ENCODE measurements at places on chromosomes 5 and 9.
A peak's percentile ranks its signal among the peaks of the same experiment; 100 is the strongest.

DNA sequence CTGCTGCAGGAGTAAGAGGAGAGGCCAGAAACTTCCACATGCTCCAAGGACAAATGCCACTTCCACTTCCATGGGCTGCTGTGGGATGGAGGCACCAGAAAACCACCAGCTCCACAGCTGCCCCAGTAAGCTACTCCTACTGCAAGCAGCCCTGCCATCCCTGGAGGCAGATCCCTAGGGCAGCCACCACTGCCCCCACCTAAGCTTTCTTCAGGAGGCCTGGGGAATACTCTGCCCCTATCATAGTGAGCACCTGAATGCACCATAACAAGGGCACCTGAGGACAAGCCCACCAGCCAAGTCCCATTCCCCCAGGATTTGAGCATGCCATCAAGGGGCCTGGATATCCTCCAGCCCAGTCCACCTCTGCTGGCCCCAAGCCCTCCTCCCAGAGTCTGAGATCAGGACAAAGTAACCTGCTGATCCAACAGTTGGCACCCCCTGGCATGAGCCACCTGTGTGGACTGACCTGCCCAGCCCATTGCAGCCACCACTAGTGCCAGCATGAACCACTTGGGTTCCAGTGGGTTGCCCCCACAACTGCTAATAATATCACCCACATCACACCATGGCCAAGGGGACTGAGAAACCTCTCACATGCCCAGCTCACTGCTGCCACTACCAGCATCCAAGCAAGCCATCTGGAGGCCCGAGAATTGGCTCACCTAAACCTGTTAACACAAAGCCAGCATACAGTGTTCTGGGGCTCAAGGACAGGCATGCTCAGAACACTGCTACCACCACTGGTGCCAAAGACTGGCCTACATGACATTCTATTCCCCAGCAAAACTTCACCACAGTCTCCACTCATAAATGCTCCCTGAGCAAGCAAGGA is 480.1 kb downstream of the CDH12 start:
- no peak for DNase-seq

GRCh38 chr5:34680896-34681295 is 24.8 kb downstream of the RAI14 start:
- no peak for DNase-seq

GRCh38 chr5:34499001-34499734 is 157.0 kb upstream of the RAI14 start:
- no peak for DNase-seq

- DNase-seq = no peak
These were observed 104.9 kb upstream of the PTPN3 start for GRCh38 chr9:109602987-109603386.

GRCh38 chr5:179613460-179614071 is 9.9 kb downstream of the HNRNPH1 start:
- DNase-seq = no peak

DNA sequence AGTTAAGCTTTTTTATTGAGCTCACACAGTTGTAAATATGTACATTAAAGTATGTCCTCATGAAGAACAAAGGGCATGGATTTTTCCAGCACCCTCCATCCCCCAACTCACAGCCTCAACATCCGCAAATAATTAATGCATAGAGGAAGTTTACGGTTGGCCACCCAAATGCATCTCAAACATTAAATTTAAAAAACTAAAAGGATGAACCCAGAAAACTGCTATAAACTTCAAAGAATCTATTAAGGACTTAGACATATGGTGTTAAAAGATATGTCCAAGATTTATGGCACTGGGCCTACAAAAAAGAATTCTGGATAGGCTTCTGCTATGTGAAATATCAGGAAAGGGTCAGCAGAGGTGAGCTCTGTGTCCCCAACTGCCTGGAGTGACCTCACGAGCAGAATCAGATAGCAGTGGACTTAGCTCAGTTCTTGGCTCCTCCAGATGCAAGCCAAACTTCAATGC is 54.0 kb upstream of the TNC start:
- DNase-seq = no peak

GRCh38 chr9:101668421-101668820 is 70.0 kb downstream of the GRIN3A start:
- DNase-seq = no peak

DNA sequence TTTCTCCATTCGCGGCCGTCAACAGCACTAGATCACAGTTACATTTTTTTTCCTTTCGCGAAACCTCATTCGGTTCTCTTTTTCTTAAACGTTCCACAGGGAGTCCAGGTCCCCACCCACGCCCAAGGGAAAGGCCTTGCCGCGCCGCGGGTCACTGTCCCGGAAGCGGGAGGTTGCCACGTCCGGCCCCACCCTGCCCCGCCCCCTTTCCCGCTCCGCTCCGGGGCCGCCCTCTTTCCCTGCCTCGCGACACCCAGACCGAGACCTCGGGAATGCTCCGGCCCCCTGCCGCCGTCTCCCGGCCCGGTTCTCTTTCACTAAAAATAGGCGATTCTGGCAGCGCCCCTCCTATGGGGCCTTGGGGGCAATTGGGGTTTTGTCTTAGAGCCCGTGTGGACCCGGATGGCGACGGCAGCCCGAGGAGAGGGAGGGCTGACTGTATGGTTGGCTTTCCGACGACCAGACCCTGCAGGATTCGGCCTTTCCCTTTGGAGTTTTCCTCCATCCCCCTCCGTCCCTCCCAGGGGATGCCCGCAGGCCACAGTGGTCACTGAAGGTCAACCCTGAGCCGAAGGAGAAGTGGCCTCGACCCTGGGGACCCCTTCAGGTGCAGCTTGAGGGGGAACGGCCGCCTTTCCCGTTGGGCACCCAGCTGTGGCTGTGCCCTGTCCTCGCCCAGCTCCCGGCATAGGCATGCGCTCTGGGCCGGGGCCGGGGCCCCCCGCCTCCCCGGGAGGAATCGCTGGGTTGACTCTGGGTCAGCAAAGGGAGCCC is 2.8 kb upstream of the RACK1 start:
- peak; percentile 83 for DNase-seq

GRCh38 chr9:95729046-95729445 is 146.4 kb upstream of the ERCC6L2 start:
- DNase-seq = no peak

DNA sequence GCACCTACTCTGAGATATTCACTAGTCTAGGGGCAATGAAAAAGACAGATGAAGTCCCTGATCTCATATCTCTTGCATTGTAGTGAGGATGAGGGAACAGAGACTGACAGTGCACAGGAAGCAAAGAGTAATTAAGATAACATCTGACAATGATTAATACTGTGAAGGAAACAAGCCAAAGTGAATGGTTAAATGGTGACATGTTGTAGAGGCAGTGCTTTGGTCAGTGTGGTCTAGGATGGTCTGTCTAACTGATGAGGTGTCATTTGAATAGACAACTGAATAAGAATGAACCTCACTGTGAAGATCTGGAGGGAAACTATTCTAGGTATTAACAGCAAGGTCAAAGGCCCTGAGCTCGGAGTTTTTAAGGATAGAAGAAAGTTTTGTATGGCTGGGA is 333.3 kb upstream of the GRIA1 start:
- no peak for DNase-seq

GRCh38 chr9:92642564-92642963 is 27.4 kb downstream of the IPPK start:
- DNase-seq = no peak

GRCh38 chr9:114283551-114284111 is 39.3 kb upstream of the ORM1 start:
- DNase-seq = no peak

DNA sequence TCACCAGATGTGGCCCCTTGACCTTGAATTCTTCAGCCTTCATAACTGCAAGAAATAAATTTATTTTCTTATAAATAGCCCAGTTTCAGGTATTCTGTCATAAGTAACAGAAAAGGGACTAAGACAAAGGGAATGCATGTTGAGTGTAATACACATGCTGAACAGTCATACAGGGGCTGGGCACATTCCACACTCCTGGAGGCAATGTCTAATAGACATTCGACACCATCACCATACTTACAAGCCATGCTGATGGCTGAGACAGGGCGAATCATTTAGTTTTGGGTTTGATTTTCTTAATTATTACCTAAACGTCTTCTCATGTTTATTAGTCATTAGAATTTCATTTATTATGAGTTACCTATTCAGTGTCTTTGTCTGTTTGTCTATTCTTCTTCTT is 68.5 kb downstream of the TENT4A start:
- DNase-seq = no peak

GRCh38 chr5:96022971-96023370 is 61.3 kb upstream of the ELL2 start:
- no peak for DNase-seq

Measured in stimulated activated CD4-positive, alpha-beta T cell treated with anti-CD3 and anti-CD28 coated beads, Interleukin-2, amount 100 ng/mL, for 48 hours (primary cell).